ENCODE measurements at places on chromosomes 11 and 22. TPM values are rescaled to one million over a fixed set of nuclear protein-coding genes. Genes with fewer than 3 reads are reported as not detected.

Gene RAB30
- total RNA-seq, result 3.1 TPM

Gene SAA1
- 17,739 TPM for total RNA-seq

Gene HIC2
- 17.8 TPM for total RNA-seq

Gene NAA40
- 5.4 TPM for total RNA-seq

Gene GGTLC2
- total RNA-seq, result not detected

Gene CLDN5
- 31.5 TPM for total RNA-seq

Gene ANO3
- total RNA-seq, result under 0.01 TPM

GRCh38 chr11:68962527-68963250 lies 18.1 kb downstream of the MRGPRD start:
- no peaks in the 10 kb centered on the region for H3K4me1 ChIP-seq
- no peak overlapping the region for H3K4me3 ChIP-seq
- no peak for DNase-seq
- H3K36me3 ChIP-seq, result no peaks in the 10 kb centered on the region
- H3K27me3 ChIP-seq, result no peaks in the 10 kb centered on the region

DNA sequence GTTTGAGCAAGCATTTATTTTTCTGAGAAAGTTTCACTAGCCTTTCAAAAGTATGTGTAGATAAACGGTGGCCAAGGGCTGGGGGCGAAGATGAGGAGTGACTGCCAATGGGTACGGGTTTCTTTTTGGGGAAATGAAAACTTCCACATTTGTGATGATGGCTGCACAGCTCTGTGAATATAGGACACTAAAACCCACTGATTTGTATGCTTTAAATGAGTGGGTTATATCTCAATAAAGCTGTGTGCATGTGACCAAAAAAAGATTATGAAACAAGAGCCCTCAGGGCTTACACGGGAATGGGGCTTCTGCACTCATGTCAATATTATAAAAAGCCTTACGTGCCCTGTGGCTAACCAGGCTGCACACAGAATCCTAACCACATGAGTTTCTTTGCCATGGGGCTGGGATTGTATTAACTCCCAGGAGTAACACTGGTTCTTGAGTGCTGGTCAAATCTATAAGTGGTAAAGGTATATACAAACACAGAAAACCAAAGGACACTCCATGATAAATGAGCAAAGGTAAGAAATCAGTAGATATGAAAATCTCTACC lies 31.3 kb downstream of the ABCC8 start:
- no peaks in the 10 kb centered on the region for H3K36me3 ChIP-seq
- no peaks in the 10 kb centered on the region for H3K27me3 ChIP-seq

DNA sequence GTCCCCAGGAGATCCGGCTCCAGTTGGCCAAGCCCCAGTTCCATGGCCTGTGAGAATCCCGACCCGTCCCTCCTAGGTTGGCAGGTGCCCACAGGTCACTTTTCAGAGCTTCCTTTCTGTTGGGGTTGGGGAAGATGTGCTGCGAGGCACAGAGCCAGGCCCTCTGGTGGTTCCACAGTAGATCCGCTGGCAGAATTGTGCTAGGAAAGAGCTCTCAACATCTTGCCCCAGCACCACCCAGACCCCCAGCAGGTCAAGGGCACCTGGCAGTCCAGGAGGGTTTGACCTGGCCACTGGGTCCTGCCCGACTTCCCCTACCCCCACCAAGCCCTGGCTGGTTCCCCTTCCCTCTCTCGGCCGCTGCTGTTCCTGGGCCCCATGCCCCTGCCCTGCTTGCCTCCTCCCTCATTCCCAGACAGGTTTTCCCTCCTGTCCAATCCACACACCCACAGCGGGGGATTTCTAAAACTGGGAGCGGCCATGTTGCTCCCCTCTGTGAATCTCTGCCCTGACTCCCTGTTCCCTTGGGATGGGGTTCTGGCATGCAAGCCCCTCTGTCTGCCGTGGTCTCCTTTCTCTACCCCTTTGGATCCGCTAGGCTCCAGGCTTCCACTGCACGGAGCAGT lies 26.2 kb upstream of the GCAT start:
- H3K4me3 ChIP-seq, result no peak overlapping the region
- H3K36me3 ChIP-seq, result no peaks in the 10 kb centered on the region
- H3K4me1 ChIP-seq, result peaks cover 7% of the 10 kb centered on the region
- DNase-seq, result no peak
- no peaks in the 10 kb centered on the region for H3K27me3 ChIP-seq
- no peak overlapping the region for H3K27ac ChIP-seq

DNA sequence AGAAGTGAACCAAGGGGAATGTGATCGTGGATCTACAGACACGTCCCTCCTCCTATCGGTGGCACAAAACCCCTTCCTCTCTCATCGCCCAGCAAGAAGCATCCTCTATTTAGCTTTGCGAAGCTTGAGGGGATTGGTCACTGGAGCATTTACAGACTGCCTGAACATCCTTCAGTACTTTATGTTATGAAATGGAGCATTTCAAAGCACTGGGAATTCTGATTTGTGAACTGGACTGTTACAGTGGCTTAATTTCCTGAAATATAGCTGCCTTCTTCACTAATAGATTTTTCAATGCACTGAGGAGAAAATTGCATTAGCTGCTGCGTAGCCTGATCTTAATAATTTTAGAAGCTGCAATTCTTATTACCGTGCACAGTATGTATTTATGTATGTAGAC lies 344.5 kb downstream of the LARGE1 start:
- no peak for DNase-seq
- H3K4me1 ChIP-seq, result no peaks in the 10 kb centered on the region
- no peaks in the 10 kb centered on the region for H3K36me3 ChIP-seq
- no peak overlapping the region for H3K4me3 ChIP-seq
- no peaks in the 10 kb centered on the region for H3K27me3 ChIP-seq

GRCh38 chr11:116535994-116536393 lies 236.8 kb downstream of the BUD13 start:
- H3K27ac ChIP-seq, result no peak overlapping the region
- no peak for DNase-seq
- H3K4me1 ChIP-seq, result no peaks in the 10 kb centered on the region
- H3K36me3 ChIP-seq, result no peaks in the 10 kb centered on the region
- no peaks in the 10 kb centered on the region for H3K27me3 ChIP-seq
- H3K4me3 ChIP-seq, result no peak overlapping the region

DNA sequence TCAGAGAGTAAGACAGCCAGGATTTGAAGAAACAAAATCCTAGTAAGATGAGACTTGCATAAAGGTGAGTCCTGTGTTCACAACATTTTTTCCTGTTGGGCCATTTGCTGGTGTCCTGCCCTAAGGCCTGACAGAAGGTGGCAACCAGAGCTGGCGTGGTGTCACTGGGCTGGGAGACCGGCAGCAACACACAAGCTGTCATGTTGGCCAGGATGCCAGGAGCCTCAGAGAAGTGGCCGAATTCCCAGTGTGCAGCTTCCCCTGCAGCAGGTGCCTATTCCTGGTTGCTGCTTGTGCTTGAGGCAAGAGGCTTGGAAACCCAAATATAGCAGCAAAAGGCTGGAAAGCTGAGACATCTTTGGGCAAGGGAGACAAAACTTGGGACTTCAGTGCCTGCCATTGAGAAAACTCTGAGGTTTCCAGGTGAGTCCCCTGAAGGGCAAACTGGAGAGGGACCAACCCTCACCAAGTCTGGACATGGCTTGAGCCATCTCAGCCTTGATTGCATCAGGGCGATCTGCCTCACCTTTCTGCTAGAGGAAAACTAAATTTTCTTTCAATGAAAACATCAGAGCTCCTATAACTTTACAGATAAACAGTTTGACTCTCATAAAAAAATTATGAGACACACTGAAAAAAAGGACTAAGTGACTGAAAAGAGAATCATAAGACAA lies 25.9 kb downstream of the ALG12 start:
- no peak for DNase-seq
- H3K27me3 ChIP-seq, result no peaks in the 10 kb centered on the region
- no peaks in the 10 kb centered on the region for H3K4me1 ChIP-seq

- H3K27ac ChIP-seq, result no peak overlapping the region
- H3K36me3 ChIP-seq, result peaks cover 44% of the 10 kb centered on the region
- no peak for DNase-seq
- peak overlapping the region; percentile 91 for H3K4me3 ChIP-seq
- peaks cover 41% of the 10 kb centered on the region for H3K4me1 ChIP-seq
Measured at GRCh38 chr22:20118300-20119020, 1.4 kb upstream of the TRMT2A start.

DNA sequence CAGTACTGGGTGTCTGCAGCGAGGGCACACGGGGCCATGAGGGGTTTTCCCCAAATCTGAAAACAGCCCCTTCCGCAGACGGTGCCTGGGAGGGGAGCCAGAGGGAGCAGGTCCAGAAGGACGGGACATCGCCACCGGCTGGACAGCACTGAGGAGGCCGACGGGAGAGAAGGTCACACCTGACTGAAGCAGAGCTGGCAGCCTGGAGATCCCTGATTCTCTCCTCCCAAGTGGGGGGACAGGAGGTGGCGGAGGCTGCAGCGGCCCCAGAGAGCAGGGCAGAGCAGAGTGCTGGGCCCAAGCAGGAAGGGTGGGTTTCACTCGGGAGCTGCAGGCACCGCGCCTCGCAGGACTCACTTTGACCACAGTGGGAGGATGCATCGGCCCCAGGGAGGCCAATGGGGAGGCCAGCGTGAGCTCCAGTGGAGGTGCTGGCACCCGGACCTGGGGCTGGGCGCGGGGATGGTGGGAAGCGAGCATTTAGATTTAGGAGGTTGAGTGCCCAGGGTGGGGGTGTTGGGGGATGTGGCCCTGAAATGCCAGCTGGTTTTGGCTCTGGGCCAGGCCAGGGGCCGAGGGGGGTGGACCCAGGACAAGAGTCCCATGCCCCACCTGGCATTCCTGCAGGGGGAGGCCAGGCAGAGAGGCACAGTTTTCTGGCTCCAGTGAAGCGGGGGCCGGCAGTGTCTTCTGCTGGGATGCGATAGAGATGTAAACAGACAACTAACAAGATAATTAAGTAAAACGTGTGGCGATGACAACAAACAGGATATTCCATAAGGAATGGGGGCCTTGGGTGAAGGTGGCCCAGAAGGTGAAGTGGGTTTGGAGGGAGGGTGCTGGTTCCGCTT lies 92.3 kb upstream of the FGF3 start:
- DNase-seq, result no peak
- no peak overlapping the region for H3K4me3 ChIP-seq
- no peak overlapping the region for H3K27ac ChIP-seq
- peaks cover 32% of the 10 kb centered on the region for H3K4me1 ChIP-seq
- no peaks in the 10 kb centered on the region for H3K36me3 ChIP-seq

- no peaks in the 10 kb centered on the region for H3K4me1 ChIP-seq
- H3K27me3 ChIP-seq, result no peaks in the 10 kb centered on the region
- H3K27ac ChIP-seq, result no peak overlapping the region
Measured at GRCh38 chr11:62088331-62088933, 35.4 kb upstream of the INCENP start.

- H3K27ac ChIP-seq, result no peak within 1 kb of the TSS
- H3K4me3 ChIP-seq, result peak within 1 kb of the TSS; percentile 30
- H3K4me1 ChIP-seq, result peaks cover 6% of the 10 kb centered on the region
Measured at GRCh38 chr11:122882189-122882856, at the start of gene JHY. TSS of gene JHY (plus strand) at chr11:122882759. CDS start at chr11:122885850, 3,091 bp downstream.

- H3K4me3 ChIP-seq, result no peak within 1 kb of the TSS
- H3K27ac ChIP-seq, result peak within 1 kb of the TSS; percentile 3
- H3K36me3 ChIP-seq, result no peaks in the 10 kb centered on the region
- H3K27me3 ChIP-seq, result no peaks in the 10 kb centered on the region
- H3K4me1 ChIP-seq, result no peaks in the 10 kb centered on the region
- DNase-seq, result peak; percentile 35
Measured at GRCh38 chr11:60378354-60378753, at the start of gene MS4A7. TSS of gene MS4A7 (plus strand) at chr11:60378532. CDS start at chr11:60383142, 4,610 bp downstream.

- DNase-seq, result no peak
- no peaks in the 10 kb centered on the region for H3K27me3 ChIP-seq
- no peak overlapping the region for H3K4me3 ChIP-seq
- H3K36me3 ChIP-seq, result no peaks in the 10 kb centered on the region
Measured at GRCh38 chr11:118892514-118892913, 8.8 kb downstream of the CXCR5 start.

DNA sequence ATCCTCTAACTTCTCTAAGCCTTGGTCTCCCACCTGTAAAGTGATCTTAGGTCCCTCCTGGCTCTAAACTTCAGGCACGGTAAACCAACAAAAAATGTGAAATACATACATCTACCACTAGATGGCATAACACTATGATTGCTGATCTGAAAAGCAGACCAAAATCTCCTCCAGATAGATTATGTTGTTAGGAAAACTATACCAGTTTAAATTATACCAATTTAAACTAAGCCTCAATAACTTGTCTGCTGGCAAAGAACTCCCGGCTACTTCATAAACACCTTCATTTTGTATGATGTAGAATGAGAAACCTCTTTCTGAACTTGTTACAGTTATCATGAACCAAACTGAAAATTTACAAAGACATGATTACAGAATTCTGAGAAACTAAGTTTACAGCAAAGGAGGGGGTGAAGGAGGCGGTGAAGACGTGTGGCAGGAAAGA lies 85.9 kb downstream of the SBF2 start:
- H3K36me3 ChIP-seq, result no peaks in the 10 kb centered on the region
- H3K27ac ChIP-seq, result no peak overlapping the region
- H3K4me1 ChIP-seq, result peaks cover 5% of the 10 kb centered on the region
- DNase-seq, result no peak
- no peaks in the 10 kb centered on the region for H3K27me3 ChIP-seq

DNA sequence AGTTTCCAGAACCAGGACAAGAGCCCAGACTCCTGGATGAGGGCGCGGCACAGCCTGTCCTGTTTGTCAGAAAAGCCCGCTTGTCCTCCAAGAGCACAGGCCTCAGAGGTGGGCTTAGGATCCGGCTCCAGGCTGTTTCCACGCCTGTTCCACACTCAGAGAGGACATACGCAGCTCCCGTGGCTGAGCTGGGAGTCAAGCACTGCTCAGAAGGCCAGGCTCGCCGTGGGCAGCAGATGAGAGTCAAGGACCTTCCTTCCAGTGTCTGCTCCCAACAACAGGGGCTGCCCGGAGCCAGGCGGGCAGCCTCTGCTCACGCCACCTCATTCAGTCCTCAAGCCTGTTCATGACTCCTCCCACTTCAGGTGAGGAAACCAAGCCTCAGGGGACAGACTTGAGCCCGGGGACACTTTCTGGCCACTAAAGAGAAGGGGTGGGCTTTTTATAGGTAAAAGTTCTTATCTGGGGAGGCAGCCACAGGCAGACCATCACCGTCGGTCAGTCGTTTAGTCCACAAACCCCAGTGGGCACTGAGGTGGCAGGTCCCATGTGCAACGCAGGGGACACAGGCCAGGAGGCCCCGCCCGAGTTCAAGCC lies 3.8 kb downstream of the CYB5R3 start:
- no peak overlapping the region for H3K4me3 ChIP-seq
- peak overlapping the region; percentile 73 for H3K27ac ChIP-seq
- no peaks in the 10 kb centered on the region for H3K27me3 ChIP-seq
- H3K36me3 ChIP-seq, result no peaks in the 10 kb centered on the region
- no peak for DNase-seq
- peaks cover 70% of the 10 kb centered on the region for H3K4me1 ChIP-seq

GRCh38 chr11:2671748-2672147 lies 28.0 kb downstream of the KCNQ1OT1 start:
- peak; percentile 13 for DNase-seq
- no peaks in the 10 kb centered on the region for H3K27me3 ChIP-seq
- H3K36me3 ChIP-seq, result no peaks in the 10 kb centered on the region
- no peak overlapping the region for H3K27ac ChIP-seq
- no peak overlapping the region for H3K4me3 ChIP-seq

Measured in liver (tissue), 10 donors.